ENCODE measurements at places on chromosomes 13 and 19. TPM values are rescaled to one million over a fixed set of nuclear protein-coding genes. Genes with fewer than 3 reads are reported as not detected.

The LGALS7B gene
- polyA plus RNA-seq, result 688 TPM

GRCh38 chr13:111043575-111043982 lies 71.5 kb upstream of the ARHGEF7 start:
- peak; percentile 24 for DNase-seq

GRCh38 chr19:50713556-50714236 lies 5.9 kb downstream of the SHANK1 start:
- DNase-seq, result no peak

DNA sequence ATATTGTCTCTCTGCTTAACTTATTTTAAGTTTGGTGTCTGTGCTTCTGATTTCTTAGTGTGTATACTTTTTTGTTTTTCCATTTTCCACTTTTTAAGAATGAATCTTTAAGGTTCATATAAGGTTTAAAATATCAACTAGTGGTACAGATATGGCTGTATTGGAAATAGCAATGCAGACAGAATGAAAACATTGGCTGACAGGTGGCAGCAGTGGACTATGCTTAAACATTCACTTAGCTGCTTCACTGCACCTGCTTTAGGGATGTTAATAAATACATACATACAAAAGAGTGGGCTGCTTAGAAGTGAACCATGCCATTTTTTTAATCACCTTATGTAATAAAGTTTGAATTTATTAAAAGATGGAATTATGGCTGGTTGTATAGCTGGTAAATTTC lies 27.3 kb downstream of the TM9SF2 start:
- no peak for DNase-seq

GRCh38 chr13:78595495-78596398 lies 7.6 kb downstream of the POU4F1 start:
- no peak for DNase-seq

The ZC3H13 gene
- polyA plus RNA-seq, result 2.2 TPM

The TMEM59L gene
- 0.05 TPM for polyA plus RNA-seq

GRCh38 chr13:42073683-42074082 lies 25.2 kb downstream of the DGKH start:
- DNase-seq, result no peak

DNA sequence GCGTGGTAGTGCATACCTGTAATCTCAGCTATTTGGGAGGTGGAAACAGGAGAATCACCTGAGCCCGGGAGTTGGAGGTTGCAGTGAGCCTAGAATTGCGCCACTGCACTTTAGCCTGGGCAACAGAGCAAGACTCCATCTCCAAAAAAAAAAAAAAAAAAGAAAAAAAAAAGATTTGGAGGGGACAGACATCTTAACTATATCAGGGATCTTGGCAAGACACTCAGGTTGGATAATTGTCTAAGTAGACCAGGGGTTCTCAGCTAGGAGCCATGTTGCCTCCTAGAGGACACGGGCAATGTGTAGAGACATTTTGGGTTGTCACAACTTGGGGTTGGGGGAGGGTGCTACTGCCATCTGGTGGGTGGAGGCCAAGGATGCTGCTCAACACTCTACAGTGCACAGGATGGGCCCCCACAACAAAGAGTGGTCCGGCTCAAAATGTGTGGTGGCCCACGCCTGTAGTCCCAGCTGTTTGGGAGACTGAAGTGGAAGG lies 1.9 kb upstream of the ZNF580 start:
- DNase-seq, result no peak

GRCh38 chr19:53432088-53432661 lies 391 bp downstream of the ZNF761 start:
- peak; percentile 33 for DNase-seq

DNA sequence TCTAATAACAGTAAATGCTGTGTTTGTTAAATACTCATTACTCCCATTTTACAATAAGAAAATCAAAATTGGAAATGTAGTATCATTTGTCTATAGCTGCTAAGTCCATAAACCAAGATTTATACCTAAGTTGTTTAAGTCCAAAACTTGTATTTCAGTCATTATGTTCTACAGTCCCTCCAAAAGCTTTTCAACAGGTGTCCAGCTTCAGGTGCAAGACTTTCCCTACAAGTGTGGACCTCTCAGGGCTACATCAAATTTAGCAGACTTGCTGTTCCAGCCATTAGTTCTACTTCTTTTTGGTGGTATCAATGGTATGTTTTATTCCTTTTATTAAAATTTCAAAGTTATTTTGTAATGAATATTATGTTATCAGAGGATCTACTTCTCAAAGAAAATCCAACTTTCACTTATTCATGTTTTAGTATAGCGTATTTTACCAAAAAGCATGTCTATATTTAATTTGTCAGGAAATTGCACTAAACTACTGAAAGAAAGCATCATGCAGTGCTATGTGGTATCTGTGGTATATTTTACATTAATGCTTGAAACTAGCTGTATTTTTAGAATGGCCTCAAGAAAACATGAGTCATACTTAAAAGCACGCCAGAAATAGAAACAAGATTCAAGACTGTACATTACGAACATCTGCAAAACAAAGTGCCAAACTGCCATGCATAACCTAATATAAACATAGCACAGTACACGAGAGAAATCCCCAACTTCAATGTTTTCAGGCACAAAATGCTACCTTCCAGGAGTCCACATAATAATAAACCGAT lies 44.5 kb downstream of the VWA8 start:
- DNase-seq, result peak; percentile 82

DNA sequence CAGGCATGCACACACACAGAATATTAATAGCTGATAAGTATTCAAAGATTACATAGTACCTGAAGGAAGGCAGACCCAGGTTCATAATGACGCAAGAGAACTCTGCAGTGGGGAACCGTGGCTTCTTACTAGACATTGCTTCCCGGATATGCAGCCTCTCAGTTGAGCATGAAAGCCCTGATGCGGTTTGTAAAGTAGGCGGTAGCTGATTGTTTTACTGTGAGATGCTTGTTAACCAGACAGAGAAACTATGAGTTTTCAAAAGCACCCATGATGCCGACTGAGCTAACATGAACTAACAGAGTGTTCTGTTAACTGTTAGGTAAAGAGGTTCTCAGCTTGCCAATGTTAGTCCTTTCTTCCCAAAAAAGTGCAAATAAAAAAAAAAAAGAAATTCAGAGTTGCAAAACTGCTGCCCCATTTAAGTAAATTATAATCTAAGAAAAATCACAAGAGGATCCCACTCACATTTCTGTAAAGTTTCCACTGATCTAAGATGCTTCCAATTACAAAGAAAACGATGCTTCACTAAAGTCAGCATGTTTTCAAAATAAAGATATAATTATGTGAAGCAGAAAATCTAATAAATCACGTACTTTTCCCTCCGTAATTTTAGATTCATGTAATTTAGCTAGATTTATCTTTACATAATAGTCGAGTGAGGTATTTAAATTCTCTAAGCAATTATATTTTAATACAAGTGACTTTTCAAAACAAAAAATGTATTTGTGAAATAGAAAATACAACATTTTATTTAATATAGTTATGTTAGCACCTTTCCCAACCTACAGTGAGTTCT lies 2.2 kb downstream of the FLT1 start:
- no peak for DNase-seq

Data from mammary epithelial cell (primary cell).